Activated CD4-positive, alpha-beta T cell treated with anti-CD3 and anti-CD28 coated beads, Interleukin-2, amount 50 U/mL, for 16 hours (primary cell): ENCODE measurements at places on chromosomes 13 and 19.

- DNase-seq, result no peak
These were observed 123.3 kb upstream of the TMTC4 start for GRCh38 chr13:100797921-100798320.

- no peak for DNase-seq
These were observed 531.9 kb downstream of the KLF12 start for GRCh38 chr13:73602295-73602694.

DNA sequence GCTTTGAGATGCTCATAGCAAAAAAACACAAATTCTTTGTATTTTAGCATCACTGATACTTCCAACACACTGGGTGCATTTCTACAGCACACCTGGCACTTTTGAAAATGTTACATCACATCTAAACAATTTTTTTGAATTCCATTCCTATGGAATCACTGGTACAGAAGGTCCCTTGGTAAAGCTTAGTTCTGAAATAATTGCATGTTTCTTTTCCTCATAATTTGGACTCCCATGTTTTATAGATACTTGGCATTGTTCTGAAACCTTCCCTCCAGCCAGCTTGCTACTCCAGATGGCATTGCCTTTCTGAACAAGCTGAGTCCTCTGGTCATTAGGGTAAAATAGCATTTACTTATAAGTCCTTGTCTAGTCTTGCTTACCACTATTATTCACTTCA lies 481.3 kb upstream of the GPC6 start:
- DNase-seq, result no peak

DNA sequence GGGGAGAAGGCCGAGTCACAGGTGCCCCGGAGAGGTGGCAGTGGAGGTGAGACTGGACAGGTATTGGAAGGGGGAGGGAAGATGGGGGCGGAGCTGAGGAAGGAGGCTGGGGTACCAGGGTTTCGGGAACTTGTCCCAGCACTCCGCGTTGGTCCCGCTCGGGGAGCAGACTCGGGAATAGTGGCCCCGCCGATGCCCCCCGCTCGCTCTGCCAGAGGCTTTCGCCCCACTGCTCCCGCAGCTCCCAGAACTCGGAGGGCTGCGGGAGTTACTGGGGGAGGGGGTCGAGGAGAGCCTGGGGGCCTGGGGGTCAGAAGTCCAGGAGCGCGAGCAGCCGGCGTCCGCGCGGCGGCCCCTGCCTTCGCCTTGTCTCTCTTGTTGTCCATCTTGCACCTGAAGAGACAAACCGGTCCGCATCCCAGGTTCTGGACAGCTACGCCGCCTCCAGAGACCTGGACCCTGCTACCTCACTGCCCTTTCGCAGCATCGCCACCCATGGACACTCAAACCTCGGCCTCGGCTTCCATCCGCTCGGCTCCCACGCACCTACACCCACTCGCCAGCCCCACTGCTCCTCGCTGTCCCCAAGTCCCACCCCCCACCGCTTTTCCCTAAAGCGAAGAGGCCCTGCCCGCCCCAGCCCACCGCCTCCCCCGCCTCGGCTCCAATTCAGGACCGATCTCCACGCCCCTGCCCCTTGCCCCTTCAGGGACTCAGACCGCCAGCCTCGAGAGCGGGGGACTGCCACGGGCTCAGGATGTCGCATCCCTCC lies 700 bp downstream of the PRR36 start:
- DNase-seq, result no peak

- no peak for DNase-seq
These were observed 133.6 kb downstream of the COL4A1 start for GRCh38 chr13:110173247-110173818.

- DNase-seq, result peak; percentile 56
These were observed at the start of gene CPT1C for GRCh38 chr19:49690656-49691242. CPT1C (plus strand) TSS chr19:49691116; CDS start chr19:49692253, 1,137 bp downstream.

DNA sequence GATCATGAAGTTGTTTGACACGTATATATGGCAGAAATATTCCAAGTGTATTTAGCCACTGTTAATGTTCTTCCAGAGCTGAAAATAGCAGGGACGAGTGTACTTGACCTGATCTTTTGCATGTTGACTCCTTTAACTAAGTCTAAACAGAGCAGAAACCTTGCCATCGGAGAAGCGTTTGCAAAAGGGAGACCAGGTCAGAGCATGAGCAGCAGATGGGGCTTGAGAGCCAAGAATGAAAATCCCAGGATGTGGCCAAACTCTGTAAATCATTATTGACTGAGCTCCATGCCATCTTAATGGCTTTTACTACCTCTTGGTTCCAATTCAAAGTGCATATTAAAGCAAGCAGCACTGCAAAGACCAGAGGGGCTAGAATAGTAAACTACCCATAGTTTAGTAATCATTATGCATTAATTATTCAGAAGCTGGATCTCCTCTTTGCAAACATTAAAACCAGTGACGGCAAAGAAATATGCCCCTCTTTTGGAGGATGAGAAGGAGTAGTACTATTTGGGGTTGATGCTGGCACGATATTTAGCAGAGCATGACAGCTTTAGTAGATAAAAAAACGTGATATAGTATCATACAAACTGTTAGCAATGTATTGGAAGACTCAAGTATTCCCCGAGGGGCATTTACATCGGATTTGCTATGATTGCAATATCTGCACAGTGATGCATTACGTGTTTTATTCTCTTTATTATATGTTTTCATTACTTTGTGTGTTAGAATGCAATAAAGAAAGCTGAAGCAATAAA lies 55.7 kb downstream of the FAM216B start:
- no peak for DNase-seq

- DNase-seq, result no peak
These were observed 61.3 kb downstream of the CELF5 start for GRCh38 chr19:3285647-3286176.

GRCh38 chr13:95385798-95386197 lies 84.5 kb upstream of the ABCC4 start:
- no peak for DNase-seq

DNA sequence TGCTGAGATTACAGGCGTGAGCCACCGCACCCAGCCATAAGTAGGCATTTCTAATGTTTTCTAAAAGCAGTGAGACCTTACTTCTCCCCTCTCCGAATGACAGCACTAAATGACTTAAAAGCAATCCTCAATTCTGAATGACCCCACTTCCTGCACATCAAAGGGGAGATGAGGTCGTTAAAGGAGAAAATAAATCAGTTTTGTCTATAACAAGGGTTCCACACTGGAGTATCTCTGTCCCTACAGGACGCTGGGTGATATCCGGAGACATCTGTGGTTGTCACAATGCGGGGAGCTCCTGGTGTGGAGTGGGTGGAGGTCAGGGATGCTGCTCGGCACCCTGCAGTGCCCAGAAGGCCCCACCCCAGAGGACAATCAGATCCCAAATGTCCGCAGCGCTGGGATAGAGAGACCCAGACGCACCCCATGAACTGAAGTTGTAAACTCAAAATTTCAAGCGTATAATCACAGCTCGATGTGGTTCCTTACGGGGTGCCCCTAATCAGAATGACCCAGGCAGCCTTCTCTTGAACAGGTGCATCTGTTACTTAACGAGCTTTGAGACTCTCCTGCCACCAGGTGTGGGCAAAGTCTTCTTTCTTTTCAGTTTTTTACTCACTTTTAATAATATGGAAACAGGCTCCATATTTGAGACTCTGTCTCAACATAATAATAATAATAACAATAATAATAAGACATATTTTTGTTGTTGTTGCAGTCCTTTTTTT lies 2.9 kb downstream of the GNG7 start:
- no peak for DNase-seq

GRCh38 chr13:23098161-23098907 lies 82.4 kb upstream of the SGCG start:
- DNase-seq, result no peak

DNA sequence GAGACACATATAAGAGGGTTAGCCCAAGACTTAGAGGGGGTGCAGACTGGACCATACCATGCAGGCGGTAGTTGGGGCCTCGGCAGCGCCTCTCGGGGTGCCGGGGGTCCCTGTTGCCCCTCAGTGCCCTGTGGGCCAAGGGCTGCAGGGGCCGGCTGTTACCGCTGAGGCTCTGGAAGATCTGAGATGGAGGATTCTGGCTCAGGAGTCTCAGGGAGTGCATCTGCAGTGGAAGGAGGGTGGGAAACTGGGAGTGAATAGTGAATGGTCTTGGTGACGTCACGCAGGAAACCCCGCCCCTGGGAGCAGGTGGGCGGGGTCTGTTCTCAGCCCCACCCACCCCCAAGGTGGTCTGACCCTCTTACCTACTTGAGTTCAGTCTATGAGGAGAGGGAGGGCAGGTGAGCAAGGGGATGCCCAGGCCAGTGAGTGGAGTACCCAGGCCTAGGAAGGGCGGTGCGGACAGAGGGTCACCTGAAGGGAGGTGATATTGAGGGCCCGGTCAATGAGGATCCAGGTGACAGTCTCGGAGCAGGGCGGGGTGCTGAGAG lies 1.7 kb upstream of the DBP start:
- DNase-seq, result no peak

DNA sequence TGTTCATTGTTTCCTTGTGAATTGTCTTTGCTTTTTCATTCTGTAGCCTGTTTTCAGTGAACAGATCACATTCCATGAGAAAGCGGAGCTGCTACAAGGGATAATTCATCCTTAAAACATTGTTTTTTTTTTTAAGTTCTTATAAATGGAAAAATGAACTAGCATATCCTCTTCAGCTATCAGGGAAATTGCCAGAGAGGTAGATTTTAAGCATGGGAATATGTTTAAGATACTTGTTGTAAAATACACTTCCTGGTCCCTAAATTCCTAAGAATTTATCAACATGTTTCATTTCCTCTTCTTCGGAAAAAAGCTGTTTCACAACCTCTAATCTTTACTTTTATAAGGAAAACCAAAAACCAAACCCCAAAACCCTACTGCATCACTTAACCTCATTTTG lies 238.0 kb downstream of the POSTN start:
- no peak for DNase-seq

- DNase-seq, result no peak
These were observed 33.1 kb upstream of the ZNF536 start for GRCh38 chr19:30338878-30339623.

GRCh38 chr13:42548731-42549551 lies 25.0 kb upstream of the TNFSF11 start:
- no peak for DNase-seq

DNA sequence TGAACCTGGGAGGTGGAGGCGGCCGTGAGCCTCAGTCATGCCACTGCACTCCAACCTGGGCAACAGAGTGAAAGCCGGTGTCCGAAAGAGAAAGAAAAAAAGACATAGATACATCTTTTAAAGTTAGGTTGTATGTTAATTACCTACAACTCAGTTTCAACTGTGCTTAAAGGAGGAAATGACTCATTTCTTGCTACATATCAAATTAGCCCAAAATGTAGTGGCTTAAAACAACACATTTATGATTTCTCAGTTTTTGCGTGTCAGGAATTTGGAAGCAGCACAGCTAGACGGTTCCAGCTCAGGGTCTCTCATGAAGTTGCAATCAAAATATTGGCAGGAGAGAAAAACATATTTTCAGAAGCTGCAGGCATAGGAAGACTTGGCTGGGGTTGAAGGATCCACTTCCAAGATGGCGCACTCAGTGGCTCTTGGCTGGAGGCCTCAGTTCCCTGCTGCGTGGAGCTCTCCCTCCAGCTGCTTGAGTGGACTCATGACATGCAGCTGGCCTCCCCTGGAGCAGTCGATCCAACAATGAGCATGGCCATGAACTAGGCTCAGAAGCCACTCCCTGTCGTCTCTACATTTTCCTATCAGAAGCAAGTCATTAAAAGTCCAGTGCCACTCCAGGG lies 7.1 kb downstream of the LDLR start:
- DNase-seq, result peak; percentile 73

DNA sequence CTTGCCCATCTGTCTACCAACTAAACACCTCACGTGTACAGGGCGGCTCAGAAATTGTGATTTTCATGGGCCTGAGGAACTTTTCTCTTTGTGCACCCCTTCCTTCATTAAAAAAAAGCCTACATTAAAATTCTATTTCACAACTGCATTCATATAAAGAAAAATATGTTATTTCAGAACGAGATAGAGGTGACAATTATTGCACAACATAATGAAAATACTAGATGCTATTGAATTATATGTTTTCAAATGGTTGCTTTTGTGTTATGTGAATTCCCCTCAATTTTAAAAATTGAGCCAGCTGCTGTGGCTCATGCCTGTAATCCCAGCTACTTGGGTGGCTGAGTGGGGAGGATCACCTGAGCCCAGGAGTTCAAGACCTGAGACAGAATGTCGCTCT lies 5.2 kb downstream of the SLC1A6 start:
- no peak for DNase-seq

DNA sequence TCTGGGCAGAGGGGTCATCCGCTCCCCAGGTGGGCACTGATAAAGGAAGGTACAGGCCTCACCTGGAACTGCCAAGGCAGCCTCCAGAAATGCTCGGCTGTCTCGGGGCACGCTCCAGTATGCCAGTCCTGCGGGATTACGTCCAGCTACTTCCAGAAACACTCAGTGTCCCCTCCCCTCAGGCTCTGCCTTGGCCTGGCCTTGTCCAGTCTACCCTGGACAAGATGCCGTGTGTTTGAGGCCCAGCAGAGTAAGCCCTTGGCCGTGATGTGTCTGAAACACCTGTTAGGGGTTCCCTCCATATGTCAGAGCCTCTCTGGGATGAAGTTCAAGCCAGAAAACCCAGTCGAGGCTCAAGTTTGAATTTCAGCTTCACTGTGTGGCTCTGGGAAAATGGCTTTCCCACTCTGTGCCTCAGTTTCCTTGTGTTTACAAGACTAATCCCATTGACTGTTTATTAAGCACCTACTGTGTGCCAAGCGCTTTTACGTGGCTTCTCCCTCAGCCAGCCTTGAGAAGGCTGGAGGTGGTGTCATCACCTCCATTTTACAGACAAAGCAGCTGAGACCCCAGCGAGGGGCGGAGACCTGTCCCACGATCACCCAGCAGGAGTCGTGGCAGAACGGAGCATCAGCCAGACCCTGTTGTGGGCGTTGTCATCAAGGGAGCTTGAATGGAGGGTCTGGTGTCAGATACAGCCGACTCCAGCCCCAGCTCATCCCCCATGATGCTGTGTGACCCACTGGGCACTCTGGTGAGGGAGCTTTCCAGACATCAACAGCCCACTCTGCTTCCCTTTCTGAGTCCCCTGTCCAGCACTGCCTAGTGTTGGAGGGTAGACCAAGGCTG lies 2.0 kb upstream of the PIK3R2 start:
- no peak for DNase-seq

- DNase-seq, result no peak
These were observed 202.4 kb upstream of the SOX1 start for GRCh38 chr13:111864566-111864965.

GRCh38 chr19:19741184-19741583 lies 8.3 kb upstream of the ZNF14 start:
- DNase-seq, result no peak

DNA sequence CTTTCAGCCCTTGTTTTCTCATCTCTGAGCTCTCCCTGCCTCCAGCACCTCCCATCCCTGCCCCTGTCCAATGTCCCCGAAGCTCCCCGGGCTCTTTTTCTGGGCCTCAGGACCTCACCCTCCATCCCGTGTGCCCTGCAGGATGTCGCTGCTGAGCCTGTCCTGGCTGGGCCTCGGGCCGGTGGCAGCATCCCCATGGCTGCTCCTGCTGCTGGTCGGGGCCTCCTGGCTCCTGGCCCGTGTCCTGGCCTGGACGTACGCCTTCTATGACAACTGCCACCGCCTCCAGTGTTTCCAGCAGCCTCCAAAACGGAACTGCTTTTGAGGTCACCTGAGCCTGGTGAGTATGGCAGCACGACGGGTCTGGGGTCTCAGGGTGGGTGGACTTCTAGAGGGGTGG lies 51.1 kb upstream of the CYP4F8 start:
- no peak for DNase-seq
